IPS DF 19.7 (cell line): ENCODE measurements at places on chromosomes 6 and 20.

- no peak for DNase-seq
Measured at GRCh38 chr6:145277358-145278086, 457.8 kb downstream of the EPM2A start.

- no peak for DNase-seq
Measured at GRCh38 chr20:3847429-3847940, 851 bp downstream of the MAVS start.

DNA sequence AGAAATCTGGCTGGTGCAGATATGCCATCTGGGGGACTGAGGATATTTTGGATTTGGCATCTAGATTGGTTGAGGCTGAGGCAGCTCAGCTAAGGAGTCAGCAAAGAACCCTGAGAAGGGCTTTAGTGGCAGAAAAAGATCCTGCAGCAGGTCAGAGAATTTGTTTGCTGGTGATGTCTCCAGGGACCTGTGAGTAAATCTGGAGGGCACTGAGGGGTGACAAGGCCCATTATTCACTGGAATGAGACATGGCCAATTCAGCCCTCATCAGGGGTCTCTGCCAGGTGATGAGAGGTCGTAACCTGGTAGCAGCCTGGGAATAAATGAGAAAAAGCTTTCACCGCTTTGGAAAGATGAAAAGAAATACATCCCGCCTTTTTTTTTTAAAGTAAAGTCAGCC, 118.3 kb upstream of the FBXL4 start:
- no peak for DNase-seq

- no peak for DNase-seq
Measured at GRCh38 chr20:16438100-16438499, 135.1 kb downstream of the KIF16B start.

DNA sequence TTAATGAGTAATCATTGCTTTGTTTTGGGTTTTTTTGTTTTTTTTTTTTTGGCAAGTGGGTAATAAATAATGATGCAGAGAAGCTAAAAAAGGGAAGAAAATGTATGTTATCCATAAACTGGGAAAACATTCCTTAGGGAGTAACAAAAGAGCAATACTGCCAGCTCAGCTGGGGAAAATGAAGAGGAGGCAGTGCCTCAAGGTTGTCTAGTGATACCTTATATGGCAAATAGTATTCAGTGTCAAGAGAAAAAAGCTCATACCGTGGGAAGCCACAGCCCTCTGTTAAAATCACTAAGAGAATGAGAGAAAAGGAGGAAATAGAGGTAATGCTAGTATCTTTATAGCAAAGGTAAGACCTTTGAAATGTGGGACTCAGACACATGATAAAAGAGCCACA, 47.1 kb upstream of the SMLR1 start:
- DNase-seq, result no peak

- DNase-seq, result no peak
Measured at GRCh38 chr6:62612471-62612870, 326.4 kb upstream of the KHDRBS2 start.

DNA sequence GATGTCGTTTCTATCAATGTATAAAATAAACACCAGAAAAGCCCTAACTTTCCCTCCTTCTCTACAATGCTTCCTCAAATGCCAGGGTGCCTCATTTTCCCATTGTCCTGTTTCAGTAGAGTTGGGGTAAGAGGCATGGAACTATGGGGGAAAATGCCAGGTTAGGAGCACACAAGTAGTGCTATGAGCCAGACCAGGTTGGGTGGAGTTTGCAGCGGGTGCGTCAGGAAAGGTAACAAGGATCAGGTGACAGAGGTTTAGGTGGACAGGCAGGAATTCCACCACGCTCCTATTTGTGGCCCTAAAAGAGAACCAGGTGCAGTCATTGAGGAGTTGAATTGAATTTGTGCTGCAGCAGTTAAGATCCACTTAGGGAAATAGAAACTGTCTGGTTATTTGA, 36.5 kb downstream of the SYTL3 start:
- no peak for DNase-seq
